NCI-H1694 (cell line): ENCODE measurements at places on chromosomes 2 and 18.

GRCh38 chr2:72034353-72035095 lies 113.1 kb downstream of the CYP26B1 start:
- no peak for DNase-seq

- no peak for DNase-seq
Measured at GRCh38 chr2:142058149-142058548, 72.7 kb downstream of the LRP1B start.

- DNase-seq: no peak
Measured at GRCh38 chr18:57982372-57983021, 61.5 kb upstream of the NEDD4L start.

DNA sequence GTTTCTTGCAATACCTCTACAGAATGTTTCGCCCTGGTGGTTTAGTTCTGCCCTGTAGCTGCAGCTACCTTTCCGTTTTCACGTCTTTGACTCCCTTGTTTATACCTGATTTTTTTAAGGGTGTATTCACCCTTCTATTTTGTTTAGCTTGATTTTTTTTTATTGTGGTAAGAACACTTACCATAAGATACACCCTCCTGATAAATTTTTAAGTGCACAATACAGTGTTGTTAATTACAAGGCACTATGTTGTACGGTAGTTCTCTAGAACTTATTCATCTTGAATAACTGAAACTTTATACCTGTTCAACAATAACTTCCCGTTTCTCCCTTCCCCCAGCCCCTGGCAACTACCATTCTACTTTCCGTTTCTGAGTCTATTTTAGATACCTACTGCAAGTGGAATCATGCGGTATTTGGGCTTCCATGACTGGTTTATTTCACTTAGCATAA lies 48.9 kb upstream of the NABP1 start:
- DNase-seq: no peak

DNA sequence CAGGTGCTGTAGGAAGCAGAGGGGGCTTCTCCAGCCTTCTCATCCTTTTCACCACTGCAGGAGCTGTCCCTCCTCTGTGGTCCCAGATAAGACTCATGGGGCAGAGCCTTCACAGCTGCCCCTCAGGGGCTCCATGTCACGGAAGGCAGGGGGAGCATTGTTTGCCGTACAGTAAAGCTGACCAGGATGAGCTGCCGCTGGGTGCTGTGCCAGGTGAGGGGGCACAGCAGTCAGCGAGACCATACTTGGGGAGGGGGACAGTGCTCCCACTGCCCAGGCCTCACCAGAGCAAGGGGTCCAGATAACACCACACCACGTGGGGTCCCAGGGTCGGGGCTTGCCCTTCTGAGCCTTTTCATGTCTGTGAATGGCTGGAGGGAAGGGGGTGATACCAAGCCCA lies 46.3 kb downstream of the PLEKHB2 start:
- DNase-seq: no peak

DNA sequence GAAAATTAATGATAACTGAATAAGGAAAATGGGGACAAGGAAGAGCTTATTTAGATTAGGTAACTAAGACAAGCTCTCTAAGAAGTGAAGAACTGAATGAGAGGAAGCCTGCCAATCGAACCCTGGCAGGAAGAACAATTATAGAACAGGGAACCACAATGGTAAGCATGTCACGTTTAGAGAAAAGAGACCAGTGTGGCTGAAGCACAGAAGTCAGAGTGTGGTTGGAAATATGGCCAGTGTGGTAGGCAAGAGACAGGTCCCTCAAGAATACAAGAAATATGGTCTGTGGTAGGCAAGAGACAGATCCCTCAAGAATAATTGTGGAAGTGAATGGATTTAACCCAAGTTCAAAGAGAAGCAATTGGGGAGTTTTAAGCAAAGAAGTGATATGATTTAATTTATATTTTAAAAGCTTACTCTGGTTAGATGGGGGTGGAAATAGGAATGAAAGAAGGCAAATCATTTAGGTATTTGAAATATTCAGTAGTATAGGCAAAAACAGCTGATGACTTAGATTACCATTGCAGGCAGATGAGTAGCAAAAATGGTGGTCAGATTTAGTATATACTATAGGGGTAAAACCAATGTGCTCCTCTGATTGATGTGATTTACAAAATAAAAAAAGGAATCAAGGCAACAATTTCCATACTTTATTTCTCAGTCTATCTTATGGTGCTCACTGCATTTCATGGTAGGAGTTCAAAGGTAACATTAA lies 38.8 kb upstream of the ERMN start:
- DNase-seq: no peak

- no peak for DNase-seq
Measured at GRCh38 chr2:191838526-191838925, 8.4 kb downstream of the CAVIN2 start.

DNA sequence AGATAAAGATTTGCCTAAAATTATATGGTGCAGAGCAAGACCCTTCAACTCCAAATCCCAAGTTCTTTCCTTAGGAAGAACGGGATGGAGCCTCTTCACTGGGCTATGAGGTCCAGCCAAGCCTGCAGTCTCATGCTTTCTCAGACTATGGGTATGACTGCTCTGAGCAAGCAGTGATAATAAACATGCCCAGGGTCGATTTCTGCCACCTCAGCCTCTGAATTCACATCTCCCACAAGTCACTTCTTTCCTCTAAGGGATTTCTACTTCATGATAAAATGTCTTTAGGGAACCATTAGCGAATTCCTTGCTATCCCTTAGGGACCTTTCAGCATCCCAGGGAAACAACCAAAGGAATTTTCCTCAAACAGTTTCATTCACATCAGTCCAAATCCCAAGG lies 94.8 kb downstream of the GFPT1 start:
- no peak for DNase-seq

DNA sequence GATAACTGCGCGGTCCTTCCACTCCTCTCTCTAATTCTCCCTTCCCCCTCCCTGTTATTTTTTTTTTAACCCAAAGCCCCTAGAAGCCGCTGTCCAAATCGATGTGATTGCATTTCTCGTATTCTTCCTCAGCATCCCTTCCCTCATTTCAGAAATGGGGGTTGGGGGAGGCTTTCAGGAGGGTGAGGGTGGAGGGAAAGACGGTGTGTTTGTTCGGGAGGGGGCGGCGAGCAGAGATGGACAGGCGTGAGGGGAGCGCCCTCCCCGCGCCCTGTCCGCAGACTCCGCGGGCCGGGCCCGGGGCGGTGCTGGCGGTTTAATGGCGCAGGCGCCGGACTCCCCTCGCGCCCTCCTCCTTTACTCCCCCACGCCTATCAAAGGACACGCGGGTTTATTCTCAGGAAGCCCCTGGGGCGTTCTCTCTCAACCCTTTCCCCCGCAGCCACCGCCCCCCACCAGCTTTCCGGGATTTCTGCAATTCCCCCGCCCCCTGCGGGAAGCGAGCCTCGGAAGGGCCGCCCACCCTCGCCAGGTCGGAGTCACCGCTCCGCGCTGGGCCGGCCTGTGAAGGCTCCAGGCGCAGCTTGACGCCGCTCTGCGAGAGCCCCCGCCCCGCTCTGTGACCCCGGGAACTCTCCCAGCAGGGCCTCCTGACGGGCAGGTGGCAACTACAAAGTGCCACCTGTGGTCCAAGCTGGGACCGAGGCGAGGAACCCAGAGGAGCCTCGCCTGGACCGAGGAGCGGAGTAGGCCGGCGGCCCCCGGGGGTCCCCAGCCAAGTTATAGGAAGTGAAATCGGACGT lies 981 bp downstream of the ST8SIA3 start:
- DNase-seq: no peak

GRCh38 chr18:12679183-12679786 lies 21.4 kb upstream of the SPIRE1 start:
- DNase-seq: no peak

DNA sequence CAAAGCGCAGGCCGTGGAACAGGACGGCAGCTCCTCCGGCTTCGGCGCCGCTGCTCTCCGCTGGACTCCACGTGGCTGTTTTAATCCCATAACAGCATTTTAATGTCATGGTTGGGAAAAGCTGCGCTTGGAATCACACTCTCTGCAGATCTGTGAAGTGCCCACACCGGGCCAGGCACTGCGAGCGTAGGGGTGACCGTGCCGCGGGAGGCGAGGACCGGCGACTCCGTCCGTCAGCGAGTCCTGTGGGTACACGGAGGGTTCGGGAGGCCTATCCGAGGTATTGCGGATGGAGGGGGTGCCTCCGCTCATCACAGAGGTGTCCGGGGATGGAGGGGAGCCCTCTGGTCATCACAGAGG lies 198.0 kb upstream of the SALL3 start:
- DNase-seq: no peak

DNA sequence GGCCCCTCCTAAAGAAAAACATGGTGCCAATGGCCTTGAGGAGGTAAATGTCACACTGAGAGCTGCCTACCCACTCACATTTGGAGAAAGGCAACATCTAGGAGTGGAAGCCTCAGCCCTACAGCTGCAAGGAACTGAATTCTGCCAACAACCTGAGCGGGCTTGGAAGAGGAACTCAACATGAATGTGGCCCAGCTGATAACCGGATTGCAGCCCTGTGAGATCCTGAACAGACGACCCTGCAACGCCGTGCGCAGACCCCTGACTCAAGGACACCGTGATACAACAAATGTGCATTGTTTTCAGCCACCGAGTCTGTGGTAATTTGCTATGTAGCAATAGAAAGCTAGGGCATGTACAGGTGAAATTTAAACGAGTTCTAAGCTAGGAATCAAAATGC lies 99.4 kb downstream of the MYOM1 start:
- no peak for DNase-seq

GRCh38 chr2:67456428-67456827 lies 59.3 kb downstream of the ETAA1 start:
- DNase-seq: no peak

DNA sequence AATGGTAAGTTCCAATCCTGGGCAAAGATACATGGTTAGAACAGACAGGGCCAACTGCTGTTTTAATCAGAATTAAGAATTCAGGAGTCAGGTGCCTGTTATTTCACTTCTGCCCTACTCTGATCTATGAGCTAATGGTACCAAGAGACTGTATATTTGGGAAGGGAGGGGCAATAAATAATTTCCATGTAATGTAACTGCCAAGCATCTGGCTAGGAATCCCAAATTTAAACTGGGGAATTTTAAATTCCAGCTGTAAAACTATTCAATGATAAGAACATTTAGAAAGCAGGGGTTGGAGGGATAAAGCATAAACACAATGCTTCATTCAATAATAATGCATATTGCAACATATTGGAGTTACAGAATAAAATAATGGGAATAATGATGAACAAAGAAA lies 49.7 kb downstream of the SCN7A start:
- no peak for DNase-seq

DNA sequence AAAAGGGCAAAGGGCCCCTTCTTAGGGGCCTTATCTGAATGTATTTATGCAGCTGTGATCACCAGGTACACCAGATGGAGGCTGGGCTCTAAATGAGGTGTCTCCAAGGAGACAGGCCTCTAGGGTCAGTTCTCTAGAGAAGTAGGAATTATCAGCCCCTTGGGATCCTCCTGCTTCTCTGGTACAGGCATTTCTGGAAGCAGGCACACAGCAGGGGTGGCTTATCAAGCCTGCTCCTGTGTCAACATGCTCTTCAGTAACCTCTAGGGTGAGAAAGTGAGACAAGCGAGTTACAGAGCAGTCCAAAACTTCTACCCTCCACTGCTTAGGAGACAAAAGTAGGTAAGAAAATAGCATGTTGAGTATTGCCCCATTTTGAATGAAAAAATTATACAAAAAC lies 13.8 kb downstream of the TPGS2 start:
- no peak for DNase-seq

DNA sequence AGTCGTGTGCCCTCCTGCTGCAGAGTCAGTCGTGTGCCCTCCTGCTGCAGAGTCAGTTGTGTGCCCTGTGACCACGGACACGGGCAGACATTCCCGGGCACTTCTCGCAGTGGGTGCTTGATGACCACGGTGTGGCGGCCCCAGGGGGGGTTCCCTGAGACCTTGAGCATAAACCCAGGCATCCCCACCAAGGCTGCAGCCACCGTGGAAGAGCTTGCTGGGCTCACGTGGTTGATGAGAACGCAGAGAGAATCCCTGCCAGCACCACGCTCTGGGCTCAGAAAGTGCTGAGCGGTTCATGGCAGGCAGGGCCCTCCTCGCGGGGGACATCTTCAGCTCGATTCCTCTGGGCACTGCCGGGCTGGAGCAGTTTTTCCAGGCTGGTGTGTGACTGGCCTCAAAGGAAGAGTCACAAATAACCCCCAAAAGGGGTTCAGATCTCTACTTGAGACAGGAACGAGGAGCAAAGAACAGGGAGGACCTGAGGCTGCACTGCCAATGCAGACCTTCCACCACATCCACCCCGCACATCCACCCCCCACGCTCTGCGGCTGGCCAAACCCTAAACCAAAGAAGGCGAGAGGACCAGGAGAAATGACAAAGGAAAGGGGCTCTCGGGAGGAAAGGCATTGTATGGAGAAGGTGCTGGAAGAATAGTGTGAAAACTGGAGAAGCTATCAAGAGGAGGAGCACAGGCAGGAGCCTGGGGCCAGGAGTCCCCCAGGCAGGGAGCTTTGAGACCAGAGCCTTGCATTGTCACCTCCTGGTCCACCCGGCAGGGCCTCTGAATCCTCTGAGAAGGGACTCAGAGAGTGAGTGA lies 8.4 kb upstream of the PER2 start:
- DNase-seq: no peak

DNA sequence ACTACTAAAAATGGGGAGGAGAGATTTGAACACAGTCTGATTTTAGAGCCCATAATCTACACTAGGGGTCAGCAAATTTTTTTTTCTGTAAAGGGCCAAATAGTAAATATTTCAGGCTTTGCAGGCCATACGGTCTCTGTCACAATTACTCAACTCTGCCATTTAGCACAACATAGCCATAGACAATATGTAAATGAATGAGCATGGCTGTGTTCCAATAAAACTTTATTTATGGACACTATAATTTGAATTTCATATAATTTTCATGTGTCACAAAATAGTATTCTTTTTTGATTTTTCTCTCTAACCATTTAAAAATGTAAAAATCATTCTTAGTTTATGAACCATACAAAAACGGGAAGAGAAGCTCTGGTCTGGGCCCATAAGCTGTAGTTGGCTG lies 309.4 kb downstream of the GPD2 start:
- DNase-seq: no peak

- DNase-seq: no peak
Measured at GRCh38 chr2:9972621-9973479, 21.4 kb downstream of the GRHL1 start.

- no peak for DNase-seq
Measured at GRCh38 chr2:178523596-178524134, 43.4 kb downstream of the PLEKHA3 start.

- DNase-seq: no peak
Measured at GRCh38 chr2:237574894-237575868, 8.8 kb downstream of the PRLH start.

GRCh38 chr2:231369580-231370428 lies 25.7 kb upstream of the B3GNT7 start:
- DNase-seq: no peak

GRCh38 chr2:43054367-43054766 lies 172.0 kb downstream of the ZFP36L2 start:
- no peak for DNase-seq

DNA sequence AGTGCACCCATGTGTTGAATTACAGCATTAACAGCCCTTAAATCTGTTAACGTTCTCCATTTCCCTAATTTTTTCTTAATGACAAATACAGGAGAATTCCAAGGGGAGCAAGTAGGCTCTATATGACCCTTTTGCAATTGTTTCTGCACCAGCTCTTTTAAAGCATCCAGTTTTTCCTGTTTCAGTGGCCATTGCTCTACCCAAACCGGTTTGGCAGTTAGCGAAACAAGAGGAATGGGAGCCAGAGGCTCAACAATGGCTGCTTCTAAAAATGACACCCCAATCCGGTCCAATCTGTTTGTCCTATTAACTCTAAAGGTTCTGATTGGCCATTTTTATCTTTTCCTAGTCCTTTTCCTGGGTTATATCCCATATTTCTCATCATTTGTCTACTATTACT lies 15.1 kb upstream of the SUCLG1 start:
- no peak for DNase-seq

- no peak for DNase-seq
Measured at GRCh38 chr2:100948942-100949811, 52.9 kb upstream of the RPL31 start.
